ENCODE measurements at places on chromosomes 2 and 18. TPM values are rescaled to one million over a fixed set of nuclear protein-coding genes. Genes with fewer than 3 reads are reported as not detected.

- H3K27me3 ChIP-seq = no peaks in the 10 kb centered on the region
- H3K36me3 ChIP-seq = no peaks in the 10 kb centered on the region
- DNase-seq = no peak
- no peak overlapping the region for H3K27ac ChIP-seq
- H3K4me1 ChIP-seq = no peaks in the 10 kb centered on the region
These were observed 409.5 kb downstream of the DCC start for GRCh38 chr18:52749542-52749941.

DNA sequence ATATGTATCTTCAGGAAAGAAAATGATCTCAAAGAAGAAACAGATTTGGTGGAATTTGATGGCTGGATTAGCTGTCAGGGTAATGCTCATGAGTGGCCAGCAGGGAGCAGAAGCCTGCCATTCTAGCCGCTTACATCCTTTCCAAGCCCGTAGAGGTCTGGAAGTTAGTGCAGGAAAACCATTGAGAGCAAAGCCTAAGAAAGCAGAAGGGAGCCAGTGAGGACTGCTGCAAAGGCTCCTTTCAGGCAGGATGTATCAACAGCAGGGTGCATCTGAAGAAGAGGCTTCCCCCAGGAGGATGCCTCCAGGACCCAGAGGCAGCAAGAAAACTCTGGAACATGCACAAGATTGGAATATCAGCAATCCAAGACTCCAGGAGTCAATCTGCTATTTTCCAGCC is 22.9 kb upstream of the LBH start:
- no peak overlapping the region for H3K4me3 ChIP-seq
- no peaks in the 10 kb centered on the region for H3K4me1 ChIP-seq
- no peak overlapping the region for H3K27ac ChIP-seq
- DNase-seq = peak; percentile 88
- no peaks in the 10 kb centered on the region for H3K36me3 ChIP-seq

DNA sequence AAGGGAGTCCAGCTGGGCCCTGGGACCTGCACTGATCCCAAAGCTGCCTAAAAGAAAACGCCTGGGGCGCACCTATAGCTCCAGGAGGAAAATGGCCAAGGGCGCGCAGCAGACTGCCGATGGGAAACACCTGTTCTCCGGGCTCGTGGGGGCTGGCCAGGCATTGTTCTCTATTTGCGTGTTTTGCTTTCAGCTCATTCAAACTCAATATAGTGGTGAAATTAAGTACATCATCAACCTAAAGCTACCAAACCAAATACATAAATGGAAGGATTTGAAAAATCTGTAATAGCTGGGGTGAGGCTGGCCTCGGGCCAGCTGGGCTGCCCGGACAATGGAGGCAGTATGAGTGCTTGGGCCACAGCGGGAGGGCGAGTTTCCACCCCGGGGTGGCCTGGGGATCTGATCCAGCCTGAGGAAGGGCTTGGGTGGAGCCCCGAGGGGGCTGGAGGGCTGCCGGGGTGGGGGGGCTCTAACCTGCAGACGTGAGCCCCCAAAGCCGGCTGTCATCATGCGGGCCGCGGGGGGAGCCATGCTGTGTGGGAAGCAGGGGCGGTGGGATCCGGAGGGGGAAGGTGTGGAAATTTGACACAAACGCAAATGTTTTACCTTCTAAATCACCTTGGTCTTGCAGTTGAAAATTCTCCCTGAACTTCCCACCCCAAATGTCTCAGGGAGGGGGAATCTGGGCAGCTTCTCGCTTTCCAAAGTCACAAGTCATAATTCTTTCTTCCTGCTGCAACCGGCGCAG is 77.6 kb downstream of the ASB1 start:
- H3K4me3 ChIP-seq = no peak overlapping the region
- no peaks in the 10 kb centered on the region for H3K27me3 ChIP-seq
- no peak for DNase-seq
- peaks cover 5% of the 10 kb centered on the region for H3K4me1 ChIP-seq
- H3K36me3 ChIP-seq = no peaks in the 10 kb centered on the region

DNA sequence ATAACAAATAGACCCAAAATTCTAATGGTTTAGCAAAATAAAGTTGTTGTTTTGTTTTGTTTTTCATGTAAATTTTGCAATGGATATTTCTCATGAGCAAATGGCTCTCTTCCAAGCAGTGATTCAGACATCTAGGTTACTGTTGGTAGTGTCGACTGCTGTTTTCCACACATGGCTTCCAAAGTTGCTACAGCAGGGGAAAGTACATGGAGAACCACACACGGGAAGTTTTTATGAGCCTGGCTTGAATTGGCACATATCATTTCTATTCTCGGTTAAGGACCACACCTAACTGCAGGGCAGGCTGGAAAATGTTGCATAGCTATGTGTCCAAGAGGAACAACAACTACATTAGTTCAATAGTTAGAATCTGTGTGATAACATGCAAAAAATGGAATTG is 262.1 kb downstream of the GALNT13 start:
- H3K4me1 ChIP-seq = no peaks in the 10 kb centered on the region
- H3K36me3 ChIP-seq = no peaks in the 10 kb centered on the region
- no peak for DNase-seq
- H3K27ac ChIP-seq = no peak overlapping the region
- no peaks in the 10 kb centered on the region for H3K27me3 ChIP-seq
- no peak overlapping the region for H3K4me3 ChIP-seq

The MPP4 gene
- total RNA-seq = not detected

The TRIB2 gene
- 31.7 TPM for total RNA-seq

The ALK gene
- 0.35 TPM for total RNA-seq

The SLC30A3 gene
- total RNA-seq = 1.0 TPM

The RNF125 gene
- total RNA-seq = 19.3 TPM
